ENCODE measurements at places on chromosomes 3 and 15.

DNA sequence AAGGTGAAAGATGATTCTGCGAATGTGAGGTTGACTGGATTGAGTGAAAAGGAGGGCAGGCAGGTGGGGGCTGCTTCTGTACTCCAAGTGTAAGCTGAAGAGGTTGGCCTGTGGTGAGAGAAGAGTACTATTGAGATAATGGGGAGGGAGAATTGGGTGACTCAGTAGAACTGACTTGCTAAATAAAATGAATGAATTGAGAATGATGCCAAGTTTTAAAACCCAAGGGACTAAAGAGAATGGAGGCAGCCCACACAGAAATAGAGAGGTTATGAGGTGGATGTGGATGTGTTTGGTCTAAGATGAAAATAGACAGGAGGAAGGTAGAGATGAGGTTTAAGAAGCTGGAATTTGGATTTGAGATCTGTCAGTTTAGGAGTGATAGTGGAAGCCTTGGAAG is 5.9 kb downstream of the MME start:
- DNase-seq: no peak

GRCh38 chr3:169505577-169506230 is 157.8 kb downstream of the MECOM start:
- DNase-seq: no peak

GRCh38 chr3:36812240-36812639 is 47.9 kb upstream of the DCLK3 start:
- no peak for DNase-seq

DNA sequence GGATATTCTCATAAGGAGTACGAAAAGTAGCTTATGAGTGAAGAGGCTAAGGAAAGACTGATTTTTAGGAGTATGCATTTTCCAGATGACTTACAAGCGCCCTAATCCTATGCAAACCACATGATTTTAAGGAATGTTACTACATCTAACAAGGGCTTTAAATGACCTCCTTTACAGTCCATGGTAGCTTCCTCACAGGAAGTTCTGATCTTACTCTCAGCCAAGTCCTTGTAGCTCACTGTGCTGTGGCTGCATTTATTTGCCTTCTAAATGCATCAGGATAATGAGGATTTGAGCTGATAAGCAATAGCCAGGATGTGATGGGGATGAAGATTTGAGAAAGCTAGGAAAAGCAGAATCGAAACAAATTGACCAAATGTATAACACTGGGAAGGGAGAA is 896.0 kb downstream of the MCTP2 start:
- DNase-seq: no peak

- DNase-seq: no peak
These were observed 1437.0 kb downstream of the OTOL1 start for GRCh38 chr3:162933656-162934055.

DNA sequence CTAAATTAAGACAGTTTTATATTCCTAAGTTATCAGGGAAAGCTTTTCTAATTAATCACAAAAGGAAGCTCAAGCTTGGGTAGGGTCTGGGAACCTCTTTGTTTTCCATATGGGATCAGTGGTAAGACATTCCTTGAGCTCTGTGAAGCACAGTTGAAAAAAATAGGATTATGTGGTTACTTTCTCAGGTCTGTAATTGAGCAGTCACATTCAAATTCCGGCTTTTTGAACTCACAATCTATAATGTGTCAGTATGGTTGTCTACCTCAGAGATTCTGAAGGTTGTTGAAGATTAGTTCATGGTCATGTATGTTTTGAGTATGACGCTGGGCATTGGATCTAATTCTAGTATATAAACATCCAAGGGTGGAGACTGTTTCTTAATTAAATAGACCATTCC is 364.5 kb downstream of the LPP start:
- DNase-seq: no peak

- DNase-seq: no peak
These were observed 96.6 kb downstream of the SEMA6D start for GRCh38 chr15:47813748-47814384.

DNA sequence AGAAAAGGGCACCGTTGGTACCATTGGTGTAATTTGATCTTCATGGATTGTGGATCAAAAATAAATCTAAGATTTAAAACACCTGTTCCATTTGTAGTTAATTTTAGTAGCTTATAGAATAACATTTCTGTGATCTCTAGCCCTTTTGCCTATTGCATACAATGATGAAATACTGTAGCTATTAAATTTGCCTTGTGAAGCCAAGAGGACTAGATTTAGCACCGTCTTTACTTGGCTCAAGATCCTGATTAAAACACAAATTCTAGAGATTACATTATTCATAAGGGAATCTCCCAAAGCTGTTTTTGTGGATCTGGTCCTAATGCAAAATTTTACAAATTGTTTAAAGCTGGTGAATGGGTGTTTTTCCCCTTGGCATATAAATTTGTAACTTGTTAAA is 8.2 kb downstream of the TBC1D23 start:
- no peak for DNase-seq

DNA sequence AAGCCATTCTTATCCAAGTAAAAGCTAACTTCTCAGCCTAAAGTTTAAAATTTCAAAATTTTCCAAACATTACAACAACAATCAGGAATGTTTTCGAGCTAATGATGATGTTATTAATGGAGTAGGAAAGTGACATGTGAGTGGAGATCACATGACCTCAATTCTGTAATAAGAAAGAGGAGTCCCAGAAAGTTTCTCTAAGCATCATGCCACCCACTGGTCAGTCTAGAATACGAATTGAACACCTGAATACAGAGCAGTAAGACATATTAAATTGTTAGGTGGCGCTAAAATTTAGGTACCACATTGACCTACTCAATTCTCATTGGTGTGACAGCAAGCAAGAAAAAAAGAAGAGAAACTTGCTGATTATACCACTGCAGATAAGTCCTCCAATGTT is 163.9 kb downstream of the DCLK3 start:
- no peak for DNase-seq

DNA sequence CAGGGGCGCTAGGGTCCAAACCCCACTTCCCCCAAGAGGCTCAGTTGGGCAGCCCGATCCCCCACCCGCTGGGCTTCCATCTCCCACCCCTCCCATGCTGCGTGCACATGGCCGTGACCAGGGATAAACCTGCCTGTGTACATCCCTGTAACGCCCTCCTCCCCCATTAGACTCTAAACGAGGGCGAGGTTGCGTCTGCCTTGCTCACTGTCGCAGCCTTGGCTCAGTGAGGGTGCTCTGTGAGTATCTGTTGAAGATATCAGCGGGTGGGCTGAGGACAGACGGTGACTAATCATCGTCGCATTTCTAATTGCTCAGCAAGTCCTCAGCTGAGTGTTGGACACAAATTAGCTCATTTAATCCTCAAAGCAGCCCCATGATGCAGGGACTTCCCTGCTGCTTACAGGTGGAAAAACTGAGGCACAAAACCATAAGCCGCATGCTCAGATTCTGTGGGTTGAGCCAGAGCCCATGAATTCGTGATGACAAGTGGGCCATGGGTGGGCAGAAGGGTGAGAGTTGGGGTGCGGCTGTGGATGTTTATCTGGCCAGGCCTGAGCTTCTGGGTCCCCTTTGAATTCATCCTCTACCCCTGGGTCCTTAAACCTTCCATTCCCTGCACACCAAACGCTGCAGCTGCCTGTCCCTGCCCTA is 26.0 kb downstream of the FBLN2 start:
- DNase-seq: no peak

DNA sequence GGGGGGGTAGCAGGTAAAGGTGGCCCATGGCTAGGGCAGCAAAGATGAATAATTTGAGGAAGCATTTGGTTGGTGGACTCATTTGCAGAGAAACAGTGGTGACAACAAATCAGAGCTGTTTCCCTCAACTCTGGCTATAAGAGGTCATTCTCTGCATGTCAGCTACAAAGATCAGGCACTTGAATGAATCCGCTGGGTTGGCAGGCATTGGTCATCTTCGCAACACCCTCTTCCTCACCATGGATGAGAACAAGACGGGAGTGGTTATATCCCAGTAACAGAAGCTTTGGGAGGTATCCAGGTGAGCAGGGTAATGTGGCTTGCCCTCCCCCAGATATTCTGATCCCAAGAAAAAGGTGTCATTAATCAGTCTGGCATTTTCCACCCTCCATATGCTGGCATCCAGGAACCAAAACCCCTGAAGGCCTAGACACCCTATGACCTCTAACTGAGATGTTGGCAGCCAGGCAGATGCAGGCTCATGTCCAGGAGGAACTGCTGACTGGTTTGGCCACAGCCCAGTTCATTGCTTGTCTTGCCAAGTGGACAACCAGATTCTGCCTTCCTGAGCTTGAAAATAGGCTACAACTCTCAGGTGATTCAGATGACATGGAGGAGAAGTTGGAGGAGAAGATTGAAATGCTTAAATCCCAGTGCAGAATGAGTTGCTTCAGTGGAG is 108.9 kb upstream of the TRIM42 start:
- no peak for DNase-seq

- no peak for DNase-seq
These were observed 422.3 kb upstream of the MDFIC2 start for GRCh38 chr3:70734756-70735155.

- no peak for DNase-seq
These were observed 130.7 kb upstream of the KCNMB2 start for GRCh38 chr3:178405531-178405930.

- no peak for DNase-seq
These were observed 80.5 kb upstream of the NEO1 start for GRCh38 chr15:72971766-72972165.

DNA sequence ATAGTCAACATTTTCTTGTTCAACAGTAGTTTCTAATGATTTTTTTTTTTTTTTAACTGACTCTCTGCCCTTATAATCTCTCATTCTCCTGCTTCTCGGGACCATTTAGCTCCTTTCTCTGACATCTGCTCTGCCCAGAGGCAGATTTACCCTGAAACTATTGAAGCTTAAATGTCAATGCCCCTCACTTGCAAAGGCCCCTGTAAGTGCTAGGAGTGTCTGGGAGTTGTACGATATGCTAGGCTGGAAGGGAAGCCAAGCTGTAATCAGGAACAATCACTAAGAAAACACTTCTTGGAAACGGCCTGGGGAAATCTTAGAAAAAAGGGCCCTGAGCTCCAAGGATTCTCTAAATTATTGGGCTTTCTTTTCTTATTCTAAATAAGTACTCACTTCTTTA is 5.8 kb upstream of the PLOD2 start:
- DNase-seq: no peak

DNA sequence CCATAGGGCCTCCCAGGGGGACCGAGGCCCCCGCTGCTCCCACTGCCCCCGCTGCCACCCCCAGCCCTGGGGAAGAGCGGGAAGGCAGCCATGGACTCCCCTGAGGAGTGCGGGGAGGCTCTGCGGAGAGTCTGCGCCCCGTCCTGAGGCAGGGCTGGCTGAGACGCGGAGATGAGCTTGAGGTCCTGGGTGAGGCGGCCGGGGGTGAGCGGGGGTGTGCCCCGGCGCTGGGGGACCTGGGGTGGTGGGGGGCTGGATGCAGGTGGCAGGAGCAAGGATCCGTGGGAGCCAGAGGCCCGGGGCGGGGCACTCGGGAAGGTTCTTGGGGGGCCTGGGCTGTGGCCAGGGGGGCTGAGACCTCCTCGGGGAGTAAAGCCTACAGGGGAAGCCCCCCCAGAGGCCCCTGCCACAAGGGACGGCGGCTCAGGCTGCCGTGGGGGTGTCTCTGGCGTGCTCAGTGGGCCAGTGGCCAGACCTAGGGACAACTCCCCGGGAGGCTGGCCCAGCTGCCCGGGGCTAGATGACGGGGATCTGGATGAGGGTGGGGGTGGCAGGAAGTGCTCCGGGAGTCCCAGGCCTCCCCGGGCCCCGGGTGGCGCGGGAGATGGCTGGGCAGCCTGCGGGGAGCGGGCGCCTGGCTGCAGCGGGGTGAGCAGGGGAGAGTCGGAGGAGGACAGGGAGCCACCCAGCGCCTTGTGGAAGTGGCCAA is 45.9 kb downstream of the HCN4 start:
- DNase-seq: no peak

DNA sequence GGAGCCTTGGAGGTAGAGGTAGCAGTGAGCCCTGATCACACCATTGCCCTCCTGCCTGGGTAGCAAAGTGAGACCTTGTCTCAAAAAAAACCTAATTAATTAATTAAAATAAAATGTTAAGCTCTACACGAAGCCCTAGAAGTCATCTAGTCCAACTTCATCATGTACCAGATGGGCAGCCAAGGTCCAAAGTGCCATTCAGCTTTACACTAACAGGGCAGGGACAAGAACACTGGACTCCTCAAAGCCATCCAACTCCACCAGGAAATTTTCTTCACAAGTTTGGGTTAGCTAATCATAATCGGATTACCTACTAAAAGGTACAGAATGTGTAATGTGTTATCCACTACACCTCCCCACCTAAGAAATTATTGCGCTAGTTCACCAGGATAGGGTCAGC is 48.8 kb downstream of the WWTR1 start:
- no peak for DNase-seq

DNA sequence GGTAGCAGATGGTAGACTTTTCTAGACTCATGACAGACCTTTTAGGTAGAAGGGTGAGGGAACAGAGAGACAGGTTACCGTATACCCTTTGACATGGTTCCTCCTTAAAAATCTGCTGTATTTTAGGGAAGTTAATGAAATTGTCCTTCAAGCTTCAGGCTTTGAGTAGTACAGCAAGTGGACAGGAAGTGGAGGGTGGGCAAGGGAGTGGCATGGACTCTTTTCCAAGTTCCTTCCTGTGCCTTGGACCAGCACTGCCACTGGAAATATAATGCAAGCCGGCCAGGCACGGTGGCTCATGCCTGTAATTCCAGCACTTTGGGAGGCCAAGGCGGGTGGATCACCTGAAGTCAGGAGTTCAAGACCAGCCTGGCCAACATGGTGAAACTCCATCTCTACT is 156.1 kb upstream of the LRRFIP2 start:
- DNase-seq: no peak

- DNase-seq: no peak
These were observed 151.4 kb downstream of the FBLN2 start for GRCh38 chr3:13700362-13700761.

GRCh38 chr3:152518346-152518745 is 249.6 kb downstream of the MBNL1 start:
- no peak for DNase-seq

- DNase-seq: no peak
These were observed 43.4 kb downstream of the TSC22D2 start for GRCh38 chr3:150451329-150452048.

GRCh38 chr3:63863150-63864007 is at the start of the genes ATXN7 and THOC7:
Gene ATXN7 (plus strand): TSS chr3:63863867. CDS start chr3:63912599, 48,732 bp downstream.
Gene THOC7 (minus strand): TSS chr3:63863805. CDS start chr3:63863790, 15 bp downstream.
- no peak for DNase-seq

GRCh38 chr3:142983318-142983717 is 18.1 kb upstream of the U2SURP start:
- no peak for DNase-seq

GRCh38 chr3:122533931-122534334 is 19.2 kb upstream of the KPNA1 start:
- no peak for DNase-seq

- no peak for DNase-seq
These were observed 109.7 kb upstream of the GALNT15 start for GRCh38 chr3:16064642-16065414.

GRCh38 chr3:2869905-2870304 is 240.3 kb downstream of the IL5RA start:
- no peak for DNase-seq

Data from NCI-H187 treated with DMSO at 0.1 percent for 48 hours (cell line).